ENCODE measurements at places on chromosomes 11 and 22.
A peak's percentile ranks its signal among the peaks of the same experiment; 100 is the strongest.

GRCh38 chr11:19077965-19078364 is 17.4 kb upstream of the MRGPRX2 start:
- DNase-seq: no peak

GRCh38 chr11:3234846-3235245 is 2.6 kb upstream of the MRGPRE start:
- DNase-seq: no peak

GRCh38 chr22:24101966-24102365 is 79.3 kb upstream of the SUSD2 start:
- no peak for DNase-seq

DNA sequence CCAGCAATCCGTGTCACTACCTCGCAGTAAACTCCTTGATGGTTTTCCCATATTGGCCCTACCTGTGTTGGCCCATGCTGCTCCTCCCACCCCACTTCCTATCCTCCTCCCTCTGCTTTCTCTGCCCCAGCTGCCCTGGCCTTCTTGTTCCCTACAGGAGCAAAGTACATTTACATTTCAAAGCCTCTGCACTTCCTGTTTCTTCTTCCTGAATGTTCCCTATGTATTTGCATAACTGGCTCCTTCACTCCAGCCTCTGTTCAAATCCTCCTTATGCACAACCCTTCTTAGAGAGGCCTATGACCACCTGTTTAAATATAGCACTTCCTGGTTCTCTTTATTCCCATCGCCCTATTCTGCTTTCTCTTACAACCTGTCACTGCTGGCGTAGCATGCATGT is 62.2 kb downstream of the PARVA start:
- DNase-seq: no peak

DNA sequence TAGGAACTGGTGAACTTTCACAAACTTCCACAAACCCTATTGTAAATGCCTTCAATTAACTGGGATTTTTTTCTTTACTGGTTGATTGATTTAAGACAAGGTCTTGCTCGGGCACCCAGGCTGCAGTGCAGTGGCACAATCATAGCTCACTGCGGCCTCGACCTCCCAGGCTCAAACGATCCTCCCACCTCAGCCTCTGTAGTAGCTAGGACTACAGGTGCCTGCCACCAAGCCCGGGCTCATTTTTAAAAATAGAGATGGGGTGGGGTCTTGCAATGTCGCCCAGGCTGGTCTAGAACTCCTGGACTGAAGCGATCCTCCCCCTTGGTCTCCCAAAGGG is 35.7 kb upstream of the POLA2 start:
- DNase-seq: no peak

GRCh38 chr11:126782810-126783209 is 217.8 kb downstream of the KIRREL3 start:
- DNase-seq: no peak

GRCh38 chr11:8759634-8760033 is 77.0 kb downstream of the RPL27A start:
- DNase-seq: no peak

DNA sequence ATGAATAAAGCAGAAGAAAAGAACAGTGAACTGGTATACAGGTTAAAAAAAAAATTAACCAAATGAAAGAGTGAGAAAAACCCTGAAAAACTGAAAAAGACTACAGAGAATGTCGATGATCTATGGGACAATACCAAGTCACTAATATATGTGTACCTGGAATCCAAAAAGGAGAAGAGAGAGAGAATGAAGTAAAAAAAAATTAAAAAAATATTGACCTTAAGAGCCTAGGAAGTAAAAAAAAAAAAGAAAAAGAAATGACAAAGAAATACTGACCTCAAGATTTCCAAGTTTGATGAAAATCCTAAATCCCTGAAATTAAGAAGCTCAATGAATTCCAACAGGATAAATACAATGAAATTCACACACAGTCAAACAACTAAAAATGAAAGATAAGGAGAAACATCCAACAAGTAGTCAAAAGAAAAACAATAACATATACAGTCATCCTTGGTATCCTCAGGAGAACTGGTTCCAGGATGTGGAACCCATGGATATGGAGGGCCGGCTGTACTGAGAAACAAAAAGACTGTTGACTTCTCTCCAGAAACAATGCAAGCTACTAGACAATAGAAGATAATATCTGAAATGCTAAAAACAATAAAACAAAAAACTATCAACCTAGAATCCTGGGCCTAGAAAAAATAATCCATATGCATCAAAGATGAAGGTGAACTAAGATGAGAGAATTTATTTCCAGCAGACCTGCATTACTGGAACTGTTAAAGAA is 33.5 kb upstream of the SERPIND1 start:
- DNase-seq: no peak

GRCh38 chr22:49324527-49325491 is 502.9 kb downstream of the BRD1 start:
- DNase-seq: no peak

GRCh38 chr22:41862160-41862529 is 29.2 kb downstream of the SREBF2 start:
- peak; percentile 48 for DNase-seq

GRCh38 chr11:1624621-1625020 is 2.7 kb upstream of the KRTAP5-4 start:
- no peak for DNase-seq

Measured in activated CD8-positive, alpha-beta memory T cell treated with anti-CD3 and anti-CD28 coated beads, Interleukin-2, amount 50 U/mL, for 4 hours (primary cell).